ENCODE measurements at places on chromosomes 7 and 10. TPM values are rescaled to one million over a fixed set of nuclear protein-coding genes. Genes with fewer than 3 reads are reported as not detected.

DNA sequence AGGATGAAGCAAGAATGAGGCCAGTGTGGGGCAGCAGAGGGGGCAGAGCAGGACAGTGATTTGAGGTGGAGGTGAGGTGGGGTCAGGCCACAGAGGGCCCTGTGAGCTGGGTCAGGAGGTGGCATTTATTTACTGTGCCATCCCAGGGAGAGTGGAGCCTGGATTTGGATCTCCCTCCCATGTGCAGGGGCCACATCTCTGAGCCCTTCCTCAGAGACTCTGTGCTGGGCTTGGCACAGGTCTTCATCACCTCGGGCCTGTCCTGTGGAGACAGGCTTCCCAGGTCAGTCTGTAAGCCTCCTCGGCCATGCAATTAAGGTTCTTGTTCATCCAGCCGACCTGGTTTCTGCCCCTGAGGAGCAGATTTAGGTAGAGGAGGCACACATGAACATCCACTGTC is 40.9 kb downstream of the ZNF777 start:
- no peak for DNase-seq

- no peak for DNase-seq
Observed at GRCh38 chr7:33248671-33249070, 119.3 kb downstream of the BBS9 start.

DNA sequence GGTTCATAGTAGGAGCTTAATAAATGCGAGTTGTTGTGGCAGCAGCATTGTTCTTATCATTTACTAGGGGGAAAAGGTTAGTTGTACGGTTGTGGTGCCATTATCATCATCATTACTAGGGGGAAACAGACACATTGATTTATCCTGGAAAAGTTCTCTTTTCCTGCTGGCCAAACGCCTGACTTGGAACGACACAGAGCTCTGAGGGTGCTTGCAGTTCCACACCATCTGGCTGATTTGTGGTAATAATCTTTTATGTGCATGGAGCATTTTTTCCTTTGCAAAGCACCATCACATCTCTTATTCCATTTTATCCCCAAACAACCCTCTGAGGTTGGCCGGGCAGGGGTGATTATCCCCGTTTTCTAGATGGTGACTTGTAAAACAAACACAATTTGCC is 219.4 kb downstream of the BUB3 start:
- no peak for DNase-seq

DNA sequence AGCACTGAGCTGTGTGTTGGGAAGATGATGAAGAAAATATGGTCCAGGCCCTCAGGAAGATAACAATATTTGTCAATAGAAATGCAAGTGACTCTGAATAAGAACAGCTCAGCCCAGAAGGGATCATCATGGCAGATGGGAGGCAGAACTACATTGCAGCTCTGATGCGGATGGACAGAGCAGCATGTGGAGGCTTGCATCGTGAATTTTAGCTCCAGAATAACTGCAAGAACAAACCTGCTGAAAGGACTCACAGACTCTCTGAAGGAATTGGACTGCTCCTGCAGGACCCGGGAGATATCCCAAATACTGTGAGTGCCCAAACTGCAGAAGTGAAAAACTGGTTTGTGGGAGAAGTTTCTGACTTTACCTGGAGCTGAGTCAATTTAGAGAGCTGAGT is 80.6 kb upstream of the LAMB4 start:
- DNase-seq, result no peak

- no peak for DNase-seq
Observed at GRCh38 chr7:46972205-46972604, 609.7 kb downstream of the TNS3 start.

- DNase-seq, result no peak
Observed at GRCh38 chr7:44911911-44912310, 26.6 kb upstream of the PURB start.

- DNase-seq, result no peak
Observed at GRCh38 chr7:105905209-105905909, 29.0 kb upstream of the ATXN7L1 start.

DNA sequence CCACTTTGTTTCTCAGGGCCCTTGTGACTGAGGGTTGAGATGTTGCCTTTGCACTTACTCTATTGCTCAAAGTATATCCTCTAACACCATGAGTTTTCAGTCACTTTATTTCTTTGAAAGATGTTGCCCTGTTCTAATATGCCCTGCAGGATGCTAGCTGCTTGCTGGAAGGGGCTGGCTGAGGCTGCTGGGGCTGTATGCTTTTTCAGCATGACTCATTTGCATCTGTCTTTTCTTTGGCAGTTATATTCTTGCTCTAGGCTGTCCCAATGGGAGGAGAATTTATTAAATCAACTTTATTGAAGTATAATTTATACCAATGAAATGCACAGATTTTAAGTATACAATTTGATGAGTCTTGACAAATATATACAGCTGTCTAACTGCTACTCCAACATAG is 157.7 kb downstream of the PLPP4 start:
- no peak for DNase-seq

DNA sequence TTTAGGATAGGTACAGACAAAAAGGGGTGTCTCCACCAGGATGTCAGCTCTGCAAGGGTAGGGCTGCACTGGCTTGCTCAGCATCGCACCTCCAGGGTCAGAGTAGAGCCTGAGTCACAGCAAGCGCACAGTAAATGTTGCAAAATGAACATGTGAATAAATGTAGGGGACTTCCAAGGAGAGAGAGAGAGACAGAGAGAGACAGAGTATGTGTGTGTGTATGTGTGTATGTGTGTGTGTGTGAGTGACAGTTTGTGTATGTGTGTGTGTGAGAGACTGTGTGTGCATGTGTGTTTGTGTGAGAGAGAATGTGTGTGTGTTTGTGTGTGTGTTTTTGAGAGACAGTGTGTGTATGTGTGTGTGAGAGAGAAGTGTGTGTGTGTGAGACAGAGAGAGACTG is 163.3 kb downstream of the RPS24 start:
- DNase-seq, result no peak

GRCh38 chr7:8042796-8043535 is 74.4 kb downstream of the GLCCI1 start:
- no peak for DNase-seq

The VPS41 gene
- polyA plus RNA-seq, result 85.5 TPM

The SLC18A2 gene
- 1.4 TPM for polyA plus RNA-seq

Data from renal pelvis (tissue), 12 donors.